ENCODE measurements at places on chromosomes 11 and 22.

GRCh38 chr11:33978376-33978775, 73.2 kb upstream of the CAPRIN1 start:
- no peak for DNase-seq

- DNase-seq: no peak
Measured at GRCh38 chr22:40258017-40258416, 80.3 kb downstream of the TNRC6B start.

- DNase-seq: no peak
Measured at GRCh38 chr11:127255209-127255608, 254.6 kb upstream of the KIRREL3 start.

- DNase-seq: no peak
Measured at GRCh38 chr11:3905080-3905953, 49.9 kb downstream of the STIM1 start.

DNA sequence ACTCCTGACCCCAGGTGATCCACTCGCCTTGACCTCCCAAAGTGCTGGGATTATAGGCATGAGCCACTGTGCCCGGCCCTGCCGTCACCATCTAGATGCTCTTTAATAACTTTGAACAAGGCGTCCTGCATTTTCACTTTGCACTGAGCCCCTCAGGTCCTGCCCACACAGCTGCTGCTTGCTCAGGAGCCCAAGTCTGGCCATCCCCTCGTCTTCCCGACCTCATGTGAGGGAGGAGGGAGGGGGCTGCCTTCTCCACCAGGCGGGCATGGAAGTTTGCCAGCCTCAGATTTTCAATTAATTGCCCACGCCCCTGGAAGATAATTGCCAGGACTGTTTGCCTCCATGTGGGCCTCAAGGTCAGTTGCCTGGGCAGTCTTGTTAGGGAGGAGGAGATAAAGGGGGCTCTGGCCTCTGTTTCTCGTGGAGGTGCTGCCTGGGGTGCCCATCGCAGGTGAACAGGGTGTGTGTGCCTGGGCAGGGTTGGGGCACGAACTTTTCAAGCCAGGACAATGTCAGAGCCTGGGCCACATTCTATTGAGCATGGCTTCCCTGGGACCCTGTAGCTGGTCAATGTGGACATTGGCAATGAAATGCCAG, 27.9 kb upstream of the MYEOV start:
- DNase-seq: no peak

- no peak for DNase-seq
Measured at GRCh38 chr22:46833228-46833627, 70.8 kb downstream of the TBC1D22A start.

GRCh38 chr11:7576726-7577290, 63.0 kb downstream of the PPFIBP2 start:
- peak; percentile 22 for DNase-seq

DNA sequence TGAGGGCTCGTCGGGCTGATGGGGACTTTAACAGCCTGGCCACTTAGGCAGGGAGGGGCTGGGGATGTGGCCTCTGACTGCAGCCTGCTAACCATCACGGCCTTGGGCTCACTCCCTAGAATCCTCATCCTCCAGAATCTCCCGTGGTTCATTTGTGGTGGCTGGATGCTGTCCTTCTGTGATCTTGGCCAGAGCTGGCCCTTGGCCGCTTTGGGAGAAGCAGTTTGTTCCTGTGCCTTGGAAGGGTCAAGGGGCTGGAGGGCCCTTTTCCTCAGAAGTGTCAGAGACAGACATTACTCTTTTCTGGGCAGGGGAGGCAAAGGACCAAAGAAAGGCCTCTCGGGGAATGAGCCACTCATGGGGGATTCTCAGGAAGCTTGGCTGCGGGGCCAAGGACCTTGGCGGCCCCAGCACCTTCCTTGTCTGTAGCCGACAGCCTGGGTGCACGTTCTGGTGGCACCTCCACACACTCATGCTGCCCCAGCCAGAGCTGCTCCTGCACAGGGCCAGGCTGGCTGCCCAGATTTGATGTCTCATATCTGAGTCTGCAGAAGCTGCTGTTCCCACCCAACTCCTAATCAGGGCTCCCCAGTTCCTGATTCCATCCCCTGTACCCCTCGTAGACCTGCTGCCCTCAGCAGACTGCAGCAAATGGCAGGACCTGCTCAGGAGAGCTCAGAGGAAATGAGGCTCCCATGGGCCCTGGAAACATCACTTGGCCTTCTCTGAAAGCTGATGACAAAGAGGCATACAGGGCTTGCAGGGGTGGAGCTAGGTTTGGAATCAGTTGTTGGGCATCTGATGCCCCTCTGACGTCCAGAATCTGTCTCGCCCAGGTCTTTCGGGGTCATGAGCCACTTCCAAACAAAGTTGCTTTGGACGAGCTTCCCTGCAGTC, 107.7 kb downstream of the CTTN start:
- no peak for DNase-seq

- no peak for DNase-seq
Measured at GRCh38 chr11:109993786-109994185, 99.4 kb upstream of the ZC3H12C start.

DNA sequence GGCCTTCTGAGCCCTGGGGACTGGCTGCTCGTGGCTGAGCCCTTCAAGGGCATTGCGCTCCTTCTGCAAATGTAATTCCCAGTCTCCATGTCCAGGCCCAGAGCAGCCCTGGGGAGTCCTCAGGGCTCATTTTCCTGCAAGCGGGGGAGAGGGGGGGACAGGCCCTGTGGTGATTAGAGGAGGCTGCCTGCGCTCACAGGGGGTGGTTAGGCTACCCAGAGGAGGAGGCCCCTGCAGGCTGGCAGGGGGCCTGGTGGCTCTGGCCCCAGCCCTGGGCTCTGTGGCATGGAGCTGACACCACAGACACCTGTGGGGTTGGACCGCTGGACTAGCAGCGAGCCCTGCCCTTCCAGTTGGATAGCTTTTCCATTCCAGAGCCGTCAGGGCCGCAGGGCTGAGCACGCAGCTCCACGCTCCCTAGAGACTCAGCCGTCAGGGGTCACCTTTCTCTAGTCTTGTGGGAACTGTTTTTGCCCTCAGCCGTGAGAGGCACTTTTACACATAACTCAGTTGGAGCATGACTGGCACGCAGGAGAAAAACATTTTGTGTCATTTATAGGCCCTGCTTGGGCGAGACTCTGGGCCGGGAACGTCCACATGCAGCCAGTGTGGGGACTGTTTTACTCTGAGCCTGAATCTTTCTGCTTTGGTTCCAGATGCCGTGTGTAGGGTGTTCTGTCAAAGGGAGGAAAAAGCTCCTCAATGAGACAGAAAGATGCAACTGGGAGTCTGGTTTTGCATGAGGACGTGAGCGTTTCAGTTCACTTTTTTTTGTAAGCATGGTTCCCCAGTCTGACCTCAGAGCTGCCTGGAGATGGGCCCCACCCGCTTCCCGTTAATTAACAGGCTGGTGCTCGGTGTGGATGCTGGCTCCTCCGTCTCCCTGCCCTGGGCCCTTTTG, 58.1 kb downstream of the LRP5 start:
- no peak for DNase-seq

GRCh38 chr11:74949753-74950137, 679 bp downstream of the SPCS2 start:
- DNase-seq: no peak

DNA sequence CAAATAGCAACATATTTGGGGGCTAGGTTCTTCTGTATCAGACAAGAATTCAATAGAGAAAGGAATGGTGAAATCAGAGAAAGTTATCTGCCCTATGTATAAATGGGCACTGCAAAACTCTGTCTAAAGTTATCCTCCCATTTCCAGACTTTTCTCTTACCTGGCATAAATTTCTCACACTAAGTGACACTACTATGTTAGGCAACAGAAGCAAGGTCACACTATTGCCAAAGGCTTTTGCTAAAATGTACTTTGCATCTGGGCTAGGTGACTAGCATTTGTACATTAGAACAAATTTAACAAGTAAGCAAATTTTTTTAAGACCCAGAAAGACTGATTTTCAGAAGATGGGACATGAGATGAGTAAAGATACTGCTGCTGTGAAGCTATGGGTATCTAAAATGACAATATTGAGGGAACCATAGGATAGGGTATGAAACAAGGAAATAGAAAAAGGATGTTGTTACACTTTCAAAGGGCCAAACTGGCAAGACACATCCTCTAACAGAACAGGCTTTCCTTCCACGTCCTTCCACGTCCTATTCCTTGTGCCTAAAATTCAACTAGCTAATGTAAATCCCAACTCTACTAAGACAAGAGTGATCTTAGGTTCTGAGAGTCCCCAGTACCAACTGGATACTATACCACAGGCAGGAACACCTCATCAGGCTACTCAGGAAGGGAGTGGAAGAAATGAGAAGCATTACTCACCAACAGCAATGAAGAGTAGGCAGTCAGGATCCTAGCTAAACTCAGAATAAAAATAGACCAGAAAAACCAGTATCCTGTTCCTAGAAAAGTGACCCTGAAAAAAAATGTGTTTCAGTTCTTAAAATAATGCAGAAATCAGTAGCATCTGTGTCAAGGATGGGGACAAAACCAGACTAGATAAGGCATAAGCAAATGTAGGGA, 22.6 kb downstream of the GDPD4 start:
- no peak for DNase-seq

- no peak for DNase-seq
Measured at GRCh38 chr11:10457901-10458300, 2.8 kb downstream of the AMPD3 start.

DNA sequence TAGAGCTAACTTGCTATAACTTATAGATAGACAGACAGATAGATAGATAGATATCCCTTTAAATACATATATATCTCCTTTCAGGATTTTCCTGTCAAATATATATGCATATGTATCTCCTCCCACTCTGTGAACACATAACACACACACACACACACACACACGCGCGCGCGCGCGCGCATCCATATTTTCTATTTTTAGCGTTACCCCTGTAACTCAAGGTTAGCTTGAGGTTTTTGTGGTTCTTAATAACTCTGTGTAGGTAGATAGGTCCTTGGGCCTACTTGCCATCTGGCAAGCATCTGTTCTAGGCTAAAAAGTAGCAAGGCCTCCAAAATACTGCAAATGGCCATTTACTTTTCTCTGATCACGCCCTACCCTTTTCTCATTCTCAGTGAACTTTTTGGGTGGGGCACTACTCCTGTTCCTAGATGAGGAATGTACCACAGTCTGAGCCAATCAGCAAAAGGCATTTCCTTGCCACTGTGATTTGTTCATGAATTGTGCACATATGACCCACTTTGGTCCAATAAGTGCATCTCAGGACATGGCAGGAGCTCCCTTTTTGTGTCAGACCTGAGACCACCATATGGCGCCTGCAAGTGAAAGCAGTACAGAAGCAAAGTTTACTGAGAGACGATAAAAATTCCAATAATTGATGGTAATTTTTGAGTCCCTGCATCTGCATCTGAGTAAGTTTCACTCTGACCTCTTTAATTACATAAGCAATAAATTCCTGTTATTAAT, 740.5 kb upstream of the API5 start:
- no peak for DNase-seq

- DNase-seq: no peak
Measured at GRCh38 chr11:124762105-124762623, at the start of gene ESAM. TSS of gene ESAM (minus strand) at chr11:124762290. CDS start at chr11:124762154, 136 bp downstream.

DNA sequence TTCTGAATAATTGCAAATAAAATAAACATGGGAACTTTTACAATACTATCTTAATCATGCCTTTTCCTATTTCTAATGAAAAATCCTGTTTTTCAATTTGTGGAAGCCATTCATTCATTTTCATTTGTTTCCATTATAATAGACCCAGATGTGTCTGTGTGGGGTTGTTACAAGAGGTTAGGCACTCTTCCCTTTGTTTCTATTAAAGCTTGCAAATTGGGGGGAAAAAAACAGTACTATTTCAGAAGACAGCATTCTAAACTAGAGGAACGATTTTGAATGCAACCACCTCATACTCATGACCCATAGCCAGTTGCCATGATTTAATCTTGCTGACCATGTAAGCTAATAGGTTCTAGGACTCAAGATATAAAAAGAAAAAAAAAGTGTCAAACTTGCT, 175.5 kb downstream of the SOX6 start:
- DNase-seq: no peak

DNA sequence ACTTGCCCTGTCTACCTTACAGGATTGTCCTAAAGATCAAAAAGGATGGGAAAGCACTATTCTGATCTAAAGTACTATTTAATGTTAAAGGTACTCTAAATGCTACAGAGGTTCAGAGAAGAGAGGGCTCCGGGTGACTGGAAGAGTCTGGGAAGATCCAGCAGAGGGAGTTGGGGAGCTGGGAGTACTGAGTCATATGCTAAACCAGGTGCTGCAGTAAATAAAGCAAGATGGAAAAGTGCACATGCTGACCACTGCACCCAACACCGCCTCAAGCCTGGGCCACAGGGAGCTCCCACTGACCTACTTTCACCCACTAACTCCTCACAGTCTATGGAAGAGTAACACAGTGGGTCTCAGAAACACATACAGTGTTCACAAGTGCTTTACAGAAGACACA, 49.3 kb downstream of the WT1 start:
- DNase-seq: no peak

DNA sequence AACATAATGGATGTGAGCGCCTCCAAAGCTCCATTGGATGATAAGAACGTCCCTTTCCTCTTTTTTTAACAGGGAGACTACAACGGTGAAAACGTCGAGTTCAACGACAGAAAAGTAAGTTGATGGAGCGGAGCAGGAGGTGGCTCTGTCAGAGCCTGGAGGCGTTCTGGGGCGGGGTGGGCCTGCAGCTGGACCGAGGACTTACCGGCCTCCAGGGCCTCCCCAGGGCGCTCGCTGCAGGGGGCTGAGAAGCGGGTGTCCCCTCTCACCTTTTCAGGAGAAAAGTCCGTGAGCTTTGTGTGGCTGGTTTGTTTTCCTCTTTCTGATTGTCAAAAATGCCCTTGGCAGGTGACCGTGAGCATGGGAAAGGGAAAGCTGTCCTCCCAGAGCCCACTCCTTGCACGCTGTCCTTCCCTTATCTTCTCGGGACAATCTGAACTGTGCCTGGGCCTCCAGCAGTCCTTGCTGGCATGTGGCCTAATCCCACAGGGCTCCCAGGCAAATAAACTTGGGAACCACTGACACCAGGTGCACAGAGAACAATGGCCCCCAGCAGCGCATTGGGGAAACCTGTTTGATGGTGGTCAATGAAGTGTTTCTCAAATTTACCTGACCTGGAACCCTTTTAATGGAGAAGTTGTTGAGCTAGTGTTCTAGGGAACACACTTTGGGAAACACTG, 38.4 kb downstream of the ANO1 start:
- DNase-seq: no peak

- DNase-seq: no peak
Measured at GRCh38 chr11:61885166-61885778, 6.1 kb downstream of the FADS3 start.

GRCh38 chr11:120589376-120589775, 77.8 kb downstream of the GRIK4 start:
- no peak for DNase-seq

DNA sequence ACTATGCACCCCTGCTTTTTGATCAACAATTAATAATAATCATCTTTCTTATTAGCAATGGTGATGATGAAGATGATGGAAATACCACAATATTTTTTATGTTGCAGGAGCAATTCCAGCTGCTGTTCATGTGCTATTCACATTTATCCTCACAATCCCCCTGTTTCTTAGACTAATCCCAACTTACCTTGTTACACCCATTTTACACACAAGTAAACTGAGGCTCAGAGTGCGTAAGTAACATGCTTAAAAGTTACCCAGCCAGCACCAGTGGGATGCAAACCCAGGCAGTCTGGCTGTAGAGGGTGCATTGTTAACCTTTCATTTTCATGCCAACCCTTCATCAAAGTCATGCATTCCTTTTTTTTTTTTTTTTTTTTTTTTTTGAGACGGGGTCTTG, 1.6 kb upstream of the CRYBA4 start:
- no peak for DNase-seq
